Myocyte (in vitro differentiated cells): ENCODE measurements at places on chromosomes 16 and 17. TPM values are rescaled to one million over a fixed set of nuclear protein-coding genes. Genes with fewer than 3 reads are reported as not detected.

Gene MC1R
- total RNA-seq, result 3.1 and 4.4 TPM in 2 replicates

Gene CA5A
- total RNA-seq, result not detected in 2 replicates

Gene PERCC1
- not detected in 2 replicates for total RNA-seq

Gene GP1BA
- total RNA-seq, result not detected in 2 replicates

Gene ZNF469
- 1.5 and 2.7 TPM in 2 replicates for total RNA-seq

Gene GLG1
- total RNA-seq, result 78.9 and 105 TPM in 2 replicates

Gene MPO
- total RNA-seq, result 0.05 TPM in 2 replicates

GRCh38 chr16:74046524-74046923, 250.1 kb upstream of the PSMD7 start:
- no peak for DNase-seq

- no peak for DNase-seq
Measured at GRCh38 chr17:7042501-7043181, 1.3 kb downstream of the SLC16A11 start.

DNA sequence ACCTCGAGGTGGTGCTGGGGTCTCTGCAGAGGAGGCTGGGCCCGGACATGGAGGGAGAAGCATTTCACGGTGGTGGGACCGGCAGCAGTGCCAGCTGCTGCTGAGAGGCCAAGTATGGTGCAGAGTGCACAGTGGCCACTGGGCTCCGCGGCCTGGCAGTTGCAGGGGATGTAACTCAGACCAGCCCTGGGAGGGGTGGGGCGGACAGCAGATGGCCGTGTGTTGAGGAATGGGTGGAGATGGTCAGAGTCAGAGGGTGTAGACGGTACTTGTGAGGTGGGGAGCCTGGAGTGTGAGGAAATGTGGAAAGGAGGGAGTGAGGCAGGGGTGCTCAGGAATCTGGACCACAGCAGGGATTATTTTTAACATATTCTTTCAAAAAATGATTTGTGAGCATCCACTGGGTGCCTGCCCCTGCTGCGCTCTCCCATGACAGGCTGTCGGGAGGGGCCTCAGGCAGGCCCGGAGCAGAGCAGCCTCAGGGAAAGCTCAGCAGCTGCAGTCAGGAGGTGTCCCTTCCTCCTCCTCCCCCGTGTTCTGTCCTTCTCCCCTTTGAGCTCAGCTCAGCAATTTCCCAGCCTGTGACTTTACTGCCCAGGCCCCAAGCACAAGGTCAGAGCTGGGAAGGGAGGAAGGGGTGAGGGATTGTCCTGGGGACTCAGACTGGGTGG, 113.1 kb downstream of the RAP1GAP2 start:
- peak; percentile 29 for DNase-seq

DNA sequence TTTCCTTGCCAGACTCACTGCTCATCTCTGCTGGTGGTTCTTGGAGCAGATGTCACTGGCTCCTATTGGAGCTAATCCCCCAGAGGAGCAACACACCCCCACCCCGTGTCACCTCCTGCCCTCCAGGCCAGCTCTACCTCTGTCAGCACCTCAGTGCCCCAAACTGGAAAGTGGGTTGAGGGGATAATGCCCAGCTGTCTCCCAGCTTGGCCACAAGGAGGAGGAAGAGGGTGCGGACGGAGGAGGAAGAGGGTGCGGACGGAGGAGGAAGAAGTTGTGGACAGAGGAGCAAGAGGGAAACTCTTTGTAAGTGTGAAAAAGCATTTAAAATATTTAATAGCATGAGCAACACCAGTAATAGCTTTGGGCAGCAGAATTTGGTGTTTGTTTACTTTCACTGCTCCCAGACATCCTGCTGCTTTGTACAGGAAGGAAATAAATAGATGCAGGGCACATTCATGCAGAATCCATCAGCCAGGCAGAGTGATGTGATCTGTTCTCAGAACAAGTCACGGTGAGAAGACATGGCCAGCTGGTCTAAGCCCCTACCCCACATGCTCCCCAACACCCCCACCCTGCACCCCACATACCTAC, 82.5 kb downstream of the C17orf67 start:
- no peak for DNase-seq

DNA sequence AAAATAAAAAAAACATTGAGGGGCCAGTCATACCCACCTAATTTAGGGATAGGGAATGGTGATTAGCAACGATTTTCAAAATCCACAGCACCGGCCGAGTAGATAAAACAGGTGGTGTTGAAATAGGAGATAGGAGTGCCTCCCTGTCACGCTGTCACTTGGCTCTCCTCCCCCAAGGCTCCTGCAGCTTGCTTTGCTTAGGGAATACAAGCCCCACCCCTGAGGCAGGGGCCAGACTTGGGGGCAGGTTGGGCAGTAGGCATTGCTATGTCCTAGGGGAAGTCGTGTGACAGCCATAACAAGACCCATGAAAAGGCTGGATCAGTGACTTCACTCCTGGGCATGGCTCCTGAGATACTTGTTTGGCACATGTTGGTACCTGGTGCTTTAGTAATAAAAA, 25.8 kb downstream of the POLR2A start:
- DNase-seq, result peak; percentile 16

GRCh38 chr17:27882162-27882840, 10.9 kb downstream of the LYRM9 start:
- DNase-seq, result peak; percentile 78

GRCh38 chr17:71023249-71024030, 854.1 kb downstream of the KCNJ2 start:
- DNase-seq, result peak; percentile 39

- DNase-seq, result no peak
Measured at GRCh38 chr16:46797501-46797900, 33.5 kb downstream of the C16orf87 start.

DNA sequence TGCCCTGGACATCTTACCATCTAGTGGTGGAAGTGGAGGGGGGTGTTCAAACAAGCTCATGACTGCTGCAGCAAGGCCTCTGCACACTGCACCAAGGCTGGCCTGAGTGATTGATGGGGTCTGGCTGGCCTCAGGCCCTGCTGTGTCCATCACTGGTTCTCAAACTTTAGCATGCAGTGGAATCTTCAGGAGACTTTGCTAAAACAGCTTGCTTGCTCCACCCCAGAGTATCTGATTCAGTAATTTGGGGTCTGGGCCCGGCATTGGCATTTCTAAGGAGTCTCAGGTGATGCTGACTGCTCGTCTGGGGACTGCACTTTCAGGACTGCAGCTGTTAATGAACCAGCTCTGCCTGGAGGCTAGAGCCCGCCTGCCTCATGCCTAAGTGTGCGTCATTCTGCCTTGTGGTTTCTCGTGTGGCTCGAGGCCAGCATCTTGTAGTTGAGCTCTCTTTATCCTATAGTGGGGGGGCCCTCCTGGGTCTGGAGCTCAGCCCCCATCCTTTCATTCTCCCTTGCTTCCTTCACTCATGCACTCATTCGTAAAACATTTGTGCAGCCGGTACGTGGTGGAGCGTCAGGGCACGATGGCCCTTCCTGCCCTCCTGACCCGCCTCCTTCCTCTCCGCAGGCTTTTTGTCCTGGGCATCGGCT, 4.1 kb downstream of the MGAT5B start:
- peak; percentile 89 for DNase-seq

- no peak for DNase-seq
Measured at GRCh38 chr17:57823469-57824401, 26.1 kb downstream of the MRPS23 start.

DNA sequence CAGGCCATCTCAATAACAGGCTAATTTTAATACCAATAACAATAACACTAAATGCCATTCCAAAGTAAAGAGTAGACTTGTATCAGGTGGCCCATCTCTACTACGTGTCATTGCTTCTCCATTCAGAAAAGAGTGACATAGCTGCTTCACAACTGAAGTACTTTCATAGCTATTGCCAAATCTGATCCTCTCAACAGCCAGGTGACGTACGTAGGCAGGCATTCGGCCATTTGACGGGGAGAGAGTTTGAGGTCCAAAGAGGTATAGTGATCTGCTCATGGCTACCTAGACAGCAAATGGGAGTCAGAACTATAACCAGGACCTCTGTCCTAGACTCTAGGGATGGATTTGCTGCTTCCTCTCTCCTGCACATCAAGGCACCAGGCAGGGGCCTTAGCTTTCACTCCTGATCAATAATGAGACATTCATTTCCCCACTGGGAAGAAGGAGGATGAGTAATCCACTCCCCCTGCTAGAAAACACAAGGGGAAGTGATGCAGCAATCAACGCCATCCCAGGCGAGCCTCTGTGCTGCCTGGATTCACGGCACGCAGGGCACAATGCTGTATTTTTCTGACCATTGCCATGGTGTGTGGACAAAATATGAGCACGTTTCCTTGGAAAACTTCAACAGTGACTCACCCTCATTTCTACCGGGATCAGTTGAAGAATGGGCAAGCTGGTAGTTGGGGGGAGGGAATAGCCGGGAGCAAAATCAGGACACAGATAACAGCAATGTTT, 80.9 kb downstream of the SPACA3 start:
- DNase-seq, result no peak

DNA sequence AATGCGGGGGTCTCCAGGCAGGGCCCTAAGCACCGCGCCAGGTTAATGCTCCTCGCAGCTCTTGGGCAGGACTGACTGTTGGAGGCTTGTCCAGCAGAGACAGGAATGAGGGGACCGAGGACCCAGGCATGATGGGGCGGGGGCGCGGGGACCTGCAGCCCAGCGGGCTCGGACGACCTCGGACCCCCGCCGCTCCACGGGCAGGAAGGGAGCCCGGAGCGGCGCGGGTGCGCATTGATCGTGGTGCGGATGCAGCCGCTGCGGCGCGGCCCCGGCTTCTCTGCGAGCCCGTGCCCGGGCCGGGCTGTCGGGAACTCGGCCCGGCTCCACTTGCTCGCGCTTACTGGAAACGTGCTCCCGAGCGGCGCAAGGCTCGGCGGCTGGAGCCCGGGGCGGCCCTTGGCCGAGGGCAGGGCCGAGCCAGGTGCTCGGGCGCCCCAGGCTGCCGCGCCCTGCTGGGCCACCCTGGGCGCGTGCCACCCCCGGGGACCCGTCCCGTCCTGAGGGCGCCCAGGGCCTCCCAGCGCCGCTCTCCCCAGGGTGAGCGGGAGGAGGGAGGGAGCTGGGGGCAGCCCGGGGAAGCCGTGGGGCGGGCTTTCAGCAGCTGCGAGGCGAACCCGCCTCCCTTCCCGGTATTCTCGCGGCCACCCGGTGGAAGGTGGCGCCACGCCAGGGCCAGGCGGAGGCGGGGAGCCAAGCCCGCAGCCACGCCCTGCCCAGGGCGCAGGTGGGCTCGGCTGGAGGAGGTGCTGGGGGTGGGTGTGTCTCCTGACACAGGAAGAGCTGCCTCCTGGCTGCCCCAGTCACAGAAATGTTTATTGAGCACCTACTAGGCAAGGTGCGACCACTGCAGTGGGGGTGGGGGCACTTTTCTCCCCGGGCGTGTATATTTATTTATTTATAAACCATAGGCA, 45.9 kb downstream of the SOCS3 start:
- peak; percentile 83 for DNase-seq

DNA sequence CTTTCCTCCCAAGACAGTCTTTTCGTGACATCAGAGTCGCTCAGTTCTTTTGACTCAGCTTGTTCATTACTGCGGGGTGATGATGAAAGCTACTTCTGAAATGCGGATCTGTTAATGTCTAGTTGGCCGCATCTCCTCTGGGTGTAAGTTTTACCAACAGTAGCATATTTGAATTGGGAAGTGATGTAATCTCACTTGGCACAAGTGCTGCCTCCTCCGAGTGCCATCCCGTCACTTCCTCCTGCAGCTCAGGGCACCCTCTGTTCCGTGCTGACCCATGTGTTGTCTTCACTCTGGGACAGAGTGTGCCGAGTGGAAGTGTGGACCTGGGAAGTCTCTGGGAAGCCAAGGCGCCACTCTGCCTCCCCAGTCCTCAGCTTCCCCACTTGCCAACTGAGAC, 8.9 kb downstream of the ADAD2 start:
- no peak for DNase-seq

GRCh38 chr17:74458835-74459234, 7.6 kb upstream of the CD300A start:
- DNase-seq, result no peak

DNA sequence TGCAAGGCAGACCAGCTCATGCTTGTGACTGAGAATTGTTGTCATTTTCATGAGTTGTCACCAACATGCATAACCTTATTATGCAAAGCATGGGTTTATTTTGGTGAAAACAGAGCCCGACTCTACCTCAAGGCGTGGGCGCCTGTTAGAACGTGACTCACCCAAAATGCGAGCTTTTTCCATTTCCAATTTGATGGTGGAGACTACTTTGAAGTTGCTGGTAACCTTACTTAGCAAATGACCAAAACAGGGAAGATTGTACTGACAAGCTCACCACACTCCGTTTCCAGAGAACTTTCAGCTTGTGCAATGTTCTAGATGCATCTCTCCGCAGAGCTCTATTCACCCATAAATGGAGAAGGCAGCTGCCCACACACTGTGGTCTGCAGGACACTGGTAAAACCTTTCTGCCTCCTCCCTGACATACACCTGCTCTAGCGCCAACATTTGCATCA, 284.5 kb downstream of the MAF start:
- no peak for DNase-seq

DNA sequence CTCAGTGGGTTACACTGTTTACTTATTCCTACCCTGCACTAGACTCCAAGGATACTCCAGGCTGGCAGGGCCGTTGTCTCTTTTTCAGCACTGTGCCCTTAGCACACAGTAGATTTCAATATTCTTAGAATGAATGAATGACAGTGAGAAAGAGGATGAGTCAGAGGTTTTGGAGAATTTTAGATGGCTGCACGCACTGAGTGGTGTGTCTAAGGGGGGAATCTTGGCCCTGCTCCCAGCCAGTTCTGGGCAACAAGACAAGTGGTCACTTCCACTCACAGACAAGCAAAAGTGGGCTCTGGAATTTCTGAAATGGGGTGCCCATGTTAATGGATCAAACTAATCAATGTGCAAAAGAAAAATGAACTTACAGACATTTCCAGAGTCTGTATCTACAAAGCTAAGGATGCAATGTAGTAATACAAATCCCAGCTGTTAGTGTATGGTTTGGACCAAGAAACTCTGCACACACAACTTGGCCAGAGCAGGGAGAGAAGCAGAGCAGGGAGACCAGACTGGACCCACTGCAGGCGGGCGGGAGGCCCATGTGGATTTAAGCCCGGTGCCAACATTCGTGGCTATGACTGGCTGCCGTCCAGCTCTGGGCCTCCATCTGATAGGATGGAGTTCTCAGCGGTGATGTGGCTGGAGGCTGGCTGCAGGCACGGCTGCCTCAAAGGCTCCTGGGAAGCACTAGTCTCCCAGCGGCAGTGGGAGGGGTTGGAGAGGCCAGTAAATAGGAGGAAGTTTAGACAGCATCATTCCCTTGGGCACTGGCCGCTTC, 95.6 kb upstream of the CDYL2 start:
- peak; percentile 59 for DNase-seq

DNA sequence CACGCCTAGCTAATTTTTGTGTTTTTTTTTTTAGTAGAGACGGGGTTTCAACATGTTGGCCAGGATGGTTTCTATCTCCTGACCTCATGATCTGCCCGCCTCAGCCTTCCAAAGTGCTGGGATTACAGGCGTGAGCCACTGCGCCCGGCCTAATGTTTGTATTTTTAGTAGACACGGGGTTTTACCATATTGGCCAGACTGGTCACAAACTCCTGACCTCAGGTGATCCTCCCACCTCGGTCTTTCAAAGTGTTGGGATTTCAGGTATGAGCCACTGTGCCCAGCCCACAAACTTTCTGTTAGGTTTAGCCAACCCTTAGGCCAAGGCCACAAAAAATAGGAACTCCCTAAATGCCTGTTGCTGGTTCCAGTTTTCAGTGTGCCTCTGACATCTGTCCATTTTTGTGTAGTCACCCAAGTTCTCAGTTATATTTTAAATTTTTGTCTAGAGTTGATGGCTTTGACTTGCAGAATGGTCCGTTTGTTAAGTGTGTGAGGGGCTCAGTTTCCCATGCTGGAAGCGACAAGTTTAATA, 12.7 kb downstream of the CCL16 start:
- DNase-seq, result no peak

- DNase-seq, result no peak
Measured at GRCh38 chr16:22887445-22887844, 73.5 kb downstream of the HS3ST2 start.
